ENCODE measurements at places on chromosomes 12 and 14.

GRCh38 chr12:29783773-29784666 lies at the start of gene TMTC1:
Gene TMTC1 (minus strand): TSS chr12:29783942. CDS start chr12:29783751, 191 bp downstream.
- DNase-seq: no peak

DNA sequence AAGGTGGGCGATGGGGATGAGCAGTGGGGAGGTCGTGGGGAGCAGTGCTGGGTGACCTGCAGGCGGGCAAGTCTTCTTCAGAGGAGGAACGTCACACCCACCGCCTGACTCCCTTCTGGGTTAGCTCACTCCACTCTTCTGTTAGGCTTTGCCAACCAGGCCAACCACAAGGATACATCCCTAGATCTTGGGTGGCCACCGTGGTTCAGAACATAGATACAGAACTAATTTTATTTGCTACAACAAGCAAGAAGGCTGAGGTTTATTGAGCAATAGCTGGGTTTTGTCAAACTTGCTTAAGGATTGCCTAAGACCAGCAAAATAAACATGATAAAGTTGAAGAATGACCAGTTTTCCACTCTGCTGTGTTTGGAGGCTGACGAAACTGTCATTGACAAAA lies 109.4 kb downstream of the DACT1 start:
- DNase-seq: no peak

GRCh38 chr12:78210894-78211302 lies 380.2 kb downstream of the NAV3 start:
- no peak for DNase-seq

DNA sequence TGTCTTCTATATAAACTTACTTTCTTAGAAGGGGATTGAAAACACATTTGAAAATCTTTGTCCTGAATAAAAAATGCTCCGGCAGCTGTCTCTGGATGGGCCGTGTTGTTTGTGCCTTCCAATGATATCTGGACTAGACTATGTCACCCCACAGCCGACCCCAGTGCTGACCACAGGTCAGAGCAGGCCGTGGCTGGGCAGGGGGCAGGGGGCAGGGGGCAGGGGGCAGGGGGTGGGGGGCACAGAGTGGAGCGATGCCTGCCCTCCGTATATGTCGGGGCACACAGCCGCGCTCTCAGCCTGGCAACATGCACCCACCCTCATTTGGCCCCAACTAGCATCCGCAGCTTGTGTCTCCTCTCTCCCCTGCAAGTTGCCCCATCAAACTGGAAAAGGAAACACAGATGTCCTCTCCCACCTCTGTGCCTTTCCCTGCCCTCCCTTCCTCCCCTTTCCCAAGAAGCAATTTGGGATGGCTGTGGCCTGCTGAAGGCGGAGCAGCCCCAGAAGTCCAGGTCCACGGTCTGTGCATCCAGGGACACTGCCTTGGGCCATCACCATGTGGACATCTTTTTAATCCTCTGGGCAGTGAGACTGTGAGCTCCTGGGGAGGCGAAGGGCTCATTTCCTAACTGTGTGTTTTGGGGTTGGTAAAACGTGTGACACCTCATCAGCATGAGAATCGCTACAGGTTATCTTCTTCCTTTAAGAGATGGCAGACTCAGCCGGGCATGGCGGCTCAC lies 295.7 kb upstream of the RTL1 start:
- no peak for DNase-seq

DNA sequence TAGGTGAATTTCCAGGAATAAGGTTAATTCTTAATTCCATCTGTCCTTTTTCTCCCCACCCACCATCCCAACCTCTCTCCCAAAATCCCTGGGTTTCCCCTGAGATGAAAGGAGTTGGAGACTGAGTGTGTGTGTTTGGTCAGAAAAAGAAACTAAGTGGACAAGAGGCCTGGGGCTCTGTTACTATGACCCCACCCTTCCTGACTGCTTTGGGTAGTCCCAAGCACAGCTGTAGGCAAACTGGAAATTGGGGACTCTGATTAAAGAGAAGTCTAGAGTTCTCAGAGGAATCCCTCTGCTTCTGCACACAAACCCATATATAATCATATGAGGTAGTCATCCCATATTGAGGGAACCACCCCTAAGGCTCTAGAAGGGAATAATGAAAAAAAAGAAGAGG lies 7.0 kb upstream of the HOXC12 start:
- DNase-seq: no peak

- no peak for DNase-seq
Measured at GRCh38 chr14:68879841-68880575, 87.1 kb upstream of the ZFP36L1 start.

DNA sequence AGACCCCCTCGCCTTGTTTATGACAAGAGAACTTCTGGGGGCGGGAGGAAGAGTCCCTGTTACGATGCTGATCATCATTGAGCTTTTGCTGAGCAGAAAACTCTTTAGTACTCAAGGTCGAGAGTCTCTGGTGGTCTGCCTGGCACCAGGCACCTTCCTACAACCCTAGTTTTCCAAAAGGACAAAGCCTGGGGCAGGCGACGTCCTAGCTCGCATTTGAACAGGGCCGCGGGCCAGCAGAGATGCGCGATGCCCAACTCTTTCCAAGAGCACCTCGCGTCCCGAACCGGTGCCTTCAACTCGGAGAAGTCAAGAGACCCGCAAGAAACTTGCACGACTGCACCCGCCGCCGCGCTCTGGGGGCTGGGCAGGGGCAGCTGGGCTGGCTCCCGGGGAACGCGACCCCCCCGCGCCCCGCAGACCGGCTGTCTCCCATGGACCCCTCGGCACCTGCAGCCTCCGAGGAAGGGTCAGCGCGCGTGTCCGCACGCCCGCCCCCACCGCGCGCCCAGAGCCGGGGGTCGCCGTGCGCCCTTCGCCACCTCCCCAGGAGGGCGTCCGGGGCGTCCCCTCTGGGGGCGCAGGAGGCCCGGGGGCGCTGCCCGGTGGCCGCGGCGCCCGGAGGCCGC lies 377 bp upstream of the BCL7A start:
- DNase-seq: peak; percentile 59

GRCh38 chr12:115085594-115085993 lies 401.6 kb upstream of the TBX3 start:
- no peak for DNase-seq
